ENCODE measurements at places on chromosomes 4 and X.

GRCh38 chr4:185139736-185140135, 3.3 kb upstream of the SLC25A4 start:
- no peak for DNase-seq

DNA sequence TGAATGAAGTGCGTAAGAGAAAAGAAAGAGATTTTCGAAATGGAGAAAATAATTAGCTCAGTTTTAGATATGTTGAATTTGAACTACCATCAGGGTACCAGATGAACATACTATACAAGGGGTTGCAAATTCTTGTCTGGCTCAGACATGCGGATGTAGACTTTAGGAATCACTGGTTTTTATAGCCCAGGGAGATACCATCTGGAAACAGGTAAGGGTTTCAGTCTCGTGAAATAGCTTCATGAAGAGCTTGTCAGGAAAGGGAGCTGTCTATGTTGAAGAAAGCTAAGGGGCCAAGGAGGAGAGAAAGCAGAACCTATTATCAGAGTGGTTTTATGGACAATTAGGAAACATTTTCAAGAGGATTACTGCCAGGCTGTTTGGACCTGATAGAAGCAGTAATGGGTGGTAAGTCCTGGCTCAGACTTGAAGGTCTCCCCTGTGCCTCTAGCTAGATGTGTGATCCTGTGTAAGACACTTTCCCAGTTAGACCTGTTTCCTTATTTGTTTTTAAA, 6.7 kb downstream of the RAB9A start:
- no peak for DNase-seq

DNA sequence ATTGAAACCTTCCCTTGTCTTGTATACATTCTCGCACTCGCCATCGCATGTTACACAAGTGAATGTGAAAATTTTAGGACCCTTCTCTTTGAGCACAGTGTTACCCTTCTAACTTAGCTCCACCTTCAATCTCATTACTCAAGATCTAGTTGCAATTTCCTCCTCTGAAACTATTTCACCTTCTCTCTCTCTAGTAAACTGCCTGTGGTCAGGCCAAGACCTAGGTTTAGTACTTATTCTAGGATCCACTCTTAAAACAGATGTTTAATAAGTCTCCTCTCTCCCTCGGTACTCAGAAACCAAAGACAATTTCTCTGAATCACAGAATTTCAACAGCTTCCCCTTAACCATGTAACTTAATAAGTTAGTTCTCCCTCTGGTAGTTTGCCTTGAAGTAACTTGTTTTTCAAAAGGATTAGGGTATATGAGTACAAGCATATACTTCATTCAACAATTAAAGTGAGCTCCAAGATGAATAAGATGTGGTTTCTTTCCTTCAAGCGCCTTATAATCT, 156.0 kb downstream of the SH3KBP1 start:
- DNase-seq = no peak

GRCh38 chr4:139528377-139529005, 27.5 kb downstream of the SETD7 start:
- DNase-seq = no peak

- DNase-seq = no peak
These were observed 153.4 kb downstream of the FSTL5 start for GRCh38 chr4:162010362-162010761.

- no peak for DNase-seq
These were observed 74.3 kb downstream of the DCHS2 start for GRCh38 chr4:154417373-154417673.

GRCh38 chr4:184313702-184314659, 96.3 kb upstream of the ENPP6 start:
- DNase-seq = peak; percentile 13

- DNase-seq = no peak
These were observed 29.1 kb downstream of the RIPPLY1 start for GRCh38 chrX:106874075-106874474.

- no peak for DNase-seq
These were observed 792 bp downstream of the PPP1R3F start for GRCh38 chrX:49270249-49270921.

- no peak for DNase-seq
These were observed 646.9 kb downstream of the STPG2 start for GRCh38 chr4:97496298-97496873.

GRCh38 chrX:49264460-49264859, at the start of gene FOXP3:
TSS of gene FOXP3 (minus strand) at chrX:49264710. CDS start at chrX:49258505, 6,205 bp downstream.
- no peak for DNase-seq

DNA sequence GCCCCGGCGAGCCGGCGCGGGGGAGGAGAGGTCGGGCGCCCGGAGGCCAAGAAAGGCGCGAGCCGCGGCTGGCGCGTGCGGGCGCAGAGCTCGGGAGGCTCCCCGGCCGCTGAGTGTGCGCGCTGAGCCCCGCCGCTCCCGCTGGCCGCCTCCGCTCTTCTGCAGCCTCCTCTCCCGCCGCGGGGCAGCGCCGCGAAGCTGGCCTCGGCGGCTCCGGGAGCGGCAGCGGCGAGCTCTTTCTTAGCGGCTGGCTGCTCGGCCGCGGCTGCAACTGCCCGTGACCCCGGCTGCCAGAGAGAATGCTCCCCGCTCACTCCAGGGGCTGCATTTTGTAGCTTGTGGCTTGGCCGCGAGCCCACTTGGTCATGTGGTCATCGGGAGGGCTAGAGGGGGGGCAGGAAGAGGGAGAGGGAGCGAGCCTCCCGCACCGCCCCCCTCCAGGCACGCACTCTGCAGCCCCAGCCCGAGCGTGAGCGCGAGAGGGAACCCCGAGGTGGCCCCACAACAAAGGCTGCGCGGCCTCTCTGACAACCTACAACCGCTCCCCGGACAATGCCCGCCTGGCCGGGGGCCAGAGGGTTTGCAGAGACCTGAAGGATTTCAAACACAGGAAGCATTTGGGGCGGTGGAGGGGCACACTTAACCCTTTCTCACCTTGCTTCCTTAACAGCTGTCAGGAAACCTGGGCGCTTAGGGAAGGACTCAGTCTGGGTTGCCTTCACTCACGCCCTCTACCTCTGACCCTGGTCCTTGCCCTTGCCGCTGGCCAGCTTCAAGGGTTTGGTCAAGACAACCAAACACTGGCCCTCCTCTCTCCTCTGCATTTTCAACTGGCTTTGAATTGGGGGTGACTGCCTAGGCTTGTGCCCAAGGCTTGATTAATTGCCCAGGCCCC, at the start of gene APLN:
Gene APLN, minus strand, starts transcription at position 305 of the 895 bp plus-strand sequence. CDS start 326 bp downstream, outside the sequence.
- peak; percentile 31 for DNase-seq

- DNase-seq = no peak
These were observed 137.2 kb downstream of the DIPK2B start for GRCh38 chrX:45063319-45064095.

GRCh38 chr4:115154826-115155225, 41.4 kb upstream of the NDST4 start:
- DNase-seq = no peak

DNA sequence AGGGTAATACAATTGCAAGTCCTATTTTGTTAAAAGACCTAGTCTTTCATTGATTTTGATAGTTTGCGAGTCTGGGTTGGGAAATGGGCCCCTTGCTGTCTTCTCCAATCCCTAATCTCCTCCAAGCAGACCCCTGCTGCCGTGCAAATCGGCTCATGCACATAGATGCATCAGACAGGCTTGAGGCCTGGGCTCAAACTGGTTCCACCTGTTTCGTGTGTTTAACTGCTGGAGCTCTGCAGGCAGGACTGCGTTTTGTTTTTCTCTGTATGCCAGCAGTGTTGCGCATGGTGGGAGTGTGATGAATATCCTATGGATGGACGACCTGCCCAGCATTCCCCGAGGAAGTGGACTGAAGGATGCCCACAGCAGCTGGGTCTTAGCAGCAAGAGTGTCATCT, 133.9 kb downstream of the PDGFRA start:
- no peak for DNase-seq

GRCh38 chrX:150227321-150227860, 135.7 kb upstream of the MAMLD1 start:
- no peak for DNase-seq

DNA sequence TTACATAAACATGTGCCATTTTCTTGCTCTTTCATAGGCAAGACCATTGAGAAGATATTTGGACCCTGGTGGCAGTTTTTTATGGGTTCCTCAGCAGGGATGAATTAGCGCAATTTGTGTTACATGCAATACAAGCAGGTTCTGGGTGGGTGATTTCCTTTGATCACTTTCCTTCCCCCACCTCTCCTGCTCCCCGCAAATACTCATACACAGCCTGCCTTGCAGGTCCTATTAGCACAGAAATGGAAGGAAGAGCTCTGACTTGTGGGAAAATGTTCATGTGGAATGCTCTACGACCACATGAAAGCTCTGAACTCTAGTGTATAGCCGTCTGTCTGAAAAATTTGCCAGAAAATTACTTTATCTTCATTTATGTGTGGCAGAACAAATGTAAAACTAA, 361.0 kb upstream of the FAT1 start:
- no peak for DNase-seq

DNA sequence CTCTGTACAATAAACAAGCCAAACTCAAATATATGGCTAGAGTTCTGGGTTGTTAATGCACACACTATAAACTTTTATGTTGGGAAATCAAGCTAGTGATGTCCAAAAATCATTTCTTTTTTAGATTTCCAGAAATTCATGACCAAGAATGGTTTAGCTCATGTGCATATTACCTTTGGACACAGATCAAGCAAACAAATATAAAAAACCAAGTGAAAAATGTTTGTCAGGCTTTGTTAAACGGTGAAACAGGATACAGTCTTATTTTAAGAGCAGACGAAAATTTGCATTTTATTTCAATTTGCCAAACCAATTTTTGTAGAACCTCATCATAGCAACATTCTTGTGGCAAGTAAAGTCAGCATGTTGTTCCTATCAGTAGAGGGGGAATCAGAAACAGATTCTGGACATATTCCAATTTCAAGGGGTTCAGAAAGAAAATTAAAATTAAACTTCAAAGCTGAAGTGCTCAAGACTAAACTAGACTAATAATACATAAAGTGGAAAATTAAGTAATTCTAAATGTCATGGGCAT, 413.6 kb downstream of the TRIML1 start:
- DNase-seq = no peak

DNA sequence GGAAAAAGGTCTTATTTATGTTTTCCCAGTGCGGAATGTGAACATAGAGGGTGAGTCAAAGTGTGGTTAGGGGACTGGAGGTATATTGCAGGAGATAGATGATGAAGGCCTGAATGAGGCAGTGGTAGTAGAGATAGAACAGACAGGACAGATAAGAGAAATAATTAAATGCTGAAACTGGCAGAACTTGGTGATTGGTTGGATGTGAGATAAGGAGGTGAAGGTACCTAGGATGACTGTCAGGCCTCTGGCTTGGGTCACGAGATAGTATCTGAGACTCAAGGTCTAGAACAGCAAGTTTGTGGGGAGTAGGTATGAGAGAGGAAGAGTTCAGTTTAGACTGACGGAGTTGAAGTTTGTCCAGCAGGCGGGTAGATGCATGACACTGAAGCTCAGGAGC, 3.5 kb downstream of the MND1 start:
- no peak for DNase-seq

GRCh38 chrX:154327038-154327820, 31.6 kb downstream of the TKTL1 start:
- DNase-seq = no peak

GRCh38 chrX:44903830-44904530, 31.0 kb downstream of the KDM6A start:
- no peak for DNase-seq

DNA sequence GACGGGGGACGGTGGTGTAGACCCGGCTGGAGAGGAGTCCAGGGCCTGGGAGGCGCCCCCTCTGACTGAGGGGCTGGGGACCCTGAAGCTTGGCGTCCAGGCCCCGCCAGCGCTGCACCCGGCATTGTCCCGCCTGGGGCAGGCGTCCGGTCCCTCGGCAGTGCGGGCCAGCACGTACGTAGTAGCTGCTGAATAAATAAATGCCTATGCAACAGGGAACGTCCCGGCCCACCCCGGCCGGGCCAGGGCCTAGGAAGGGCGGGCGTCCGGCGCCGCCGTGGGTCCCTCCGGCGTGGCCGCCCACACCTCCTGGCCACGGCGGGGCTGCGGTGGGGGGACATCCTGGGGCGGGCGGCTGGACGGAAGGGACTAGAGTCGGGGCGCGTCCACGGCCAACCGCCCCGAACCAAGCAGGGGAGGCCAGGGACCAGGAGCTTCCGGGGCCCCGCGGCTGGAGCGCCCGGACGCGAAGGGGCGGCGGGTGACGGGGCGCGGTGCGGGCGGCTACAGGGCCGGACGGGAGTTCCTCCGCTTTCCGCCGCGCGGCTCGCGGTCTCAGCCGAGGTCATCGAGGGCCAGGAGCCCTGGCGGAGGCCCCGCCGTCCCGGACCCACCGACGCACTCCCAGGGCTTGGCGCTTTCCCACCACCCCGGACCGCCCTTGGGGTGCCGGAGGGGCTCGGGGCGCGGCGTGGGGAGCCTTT, 886 bp upstream of the WWC2 start:
- no peak for DNase-seq

DNA sequence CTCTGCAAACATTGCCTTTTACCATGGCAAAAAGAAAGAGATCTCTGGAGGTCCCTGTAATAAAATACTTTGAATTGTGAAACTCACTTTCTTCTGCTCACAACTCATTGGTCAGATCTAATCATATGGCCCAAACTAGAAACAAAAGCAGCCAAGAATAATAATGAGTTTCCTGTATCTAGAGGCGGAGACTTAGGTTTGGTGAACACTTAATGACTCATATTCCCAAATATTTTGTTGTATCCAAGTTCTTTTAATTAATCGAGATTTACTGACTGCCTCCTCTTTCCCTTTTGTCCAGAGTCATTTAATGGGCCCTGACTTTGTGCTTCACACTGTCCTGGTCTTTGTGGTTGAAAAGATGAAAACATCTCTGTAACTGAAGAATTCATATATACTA, 190.6 kb downstream of the CCSER1 start:
- DNase-seq = no peak

- DNase-seq = no peak
These were observed 2284.8 kb downstream of the ARAP2 start for GRCh38 chr4:33959519-33959918.

GRCh38 chr4:147477439-147477838, 3.5 kb upstream of the EDNRA start:
- no peak for DNase-seq

- no peak for DNase-seq
These were observed 348.1 kb upstream of the ATOH1 start for GRCh38 chr4:93480452-93480851.

GRCh38 chr4:151804821-151805220, 44.0 kb upstream of the GATB start:
- no peak for DNase-seq

GRCh38 chrX:6024204-6024603, 204.5 kb downstream of the NLGN4X start:
- DNase-seq = no peak

- DNase-seq = no peak
These were observed 70.9 kb downstream of the NDST4 start for GRCh38 chr4:115042496-115042895.

- DNase-seq = no peak
These were observed 67.4 kb downstream of the ZAR1 start for GRCh38 chr4:48557478-48557877.

GRCh38 chr4:102560115-102560514, 59.0 kb downstream of the NFKB1 start:
- DNase-seq = no peak

DNA sequence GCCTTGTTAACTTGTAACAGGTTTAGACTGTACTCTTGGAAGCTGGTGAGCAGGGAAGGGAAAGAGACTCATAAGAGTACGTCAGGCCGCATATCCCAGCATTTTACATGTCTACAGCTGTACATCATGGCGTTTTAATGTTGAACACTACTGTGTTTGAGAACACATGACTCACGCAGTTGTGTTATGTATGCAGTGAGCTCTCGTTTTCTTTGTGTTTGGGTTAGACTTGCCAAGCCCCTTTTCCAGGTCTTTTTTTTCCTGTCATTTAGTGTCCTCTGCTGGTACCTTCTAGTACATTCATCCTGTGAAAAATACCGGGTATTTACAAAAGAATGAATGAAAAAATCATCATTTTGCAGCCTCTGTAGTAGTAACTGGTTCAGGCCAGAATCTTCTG, 35.3 kb downstream of the SMS start:
- no peak for DNase-seq

- DNase-seq = no peak
These were observed 21.2 kb downstream of the NKX3-2 start for GRCh38 chr4:13523105-13523477.

Measured in amygdala (tissue), 56 donors.